Posterior cingulate gyrus (tissue), 11 donors: ENCODE measurements at places on chromosomes 16 and 17.

DNA sequence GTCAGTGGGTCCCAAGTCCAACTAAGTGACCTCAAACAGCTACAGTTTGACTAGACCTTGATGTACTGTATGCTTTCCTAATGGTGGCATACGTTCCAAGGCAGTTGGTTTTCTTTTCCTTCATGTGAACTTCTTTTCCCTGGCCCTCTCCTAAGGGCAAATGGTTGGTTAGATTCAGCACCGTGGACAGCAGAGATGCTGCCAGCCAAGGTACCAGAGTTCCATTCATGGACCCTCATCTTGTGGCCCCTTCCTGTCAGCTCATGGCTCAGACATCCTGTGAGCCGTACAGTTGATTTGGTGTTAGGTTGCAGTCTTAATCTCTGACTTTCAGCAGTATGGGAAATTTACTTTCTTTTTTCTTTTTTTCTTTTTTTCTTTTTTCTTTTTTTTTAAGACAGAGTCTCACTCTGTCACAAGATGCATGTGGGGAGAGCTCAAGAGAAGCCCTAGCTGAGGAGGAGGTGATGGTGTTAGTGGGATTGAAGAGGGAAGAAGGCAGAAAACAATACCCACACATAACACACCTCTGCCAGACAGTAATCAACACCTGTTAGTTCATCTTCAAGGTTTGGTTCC lies 122.4 kb downstream of the USP31 start:
- no peak for DNase-seq

GRCh38 chr16:66503612-66504011 lies 46.3 kb downstream of the TK2 start:
- DNase-seq, result no peak

GRCh38 chr16:87057211-87057881 lies 259.8 kb downstream of the C16orf95 start:
- DNase-seq, result no peak

DNA sequence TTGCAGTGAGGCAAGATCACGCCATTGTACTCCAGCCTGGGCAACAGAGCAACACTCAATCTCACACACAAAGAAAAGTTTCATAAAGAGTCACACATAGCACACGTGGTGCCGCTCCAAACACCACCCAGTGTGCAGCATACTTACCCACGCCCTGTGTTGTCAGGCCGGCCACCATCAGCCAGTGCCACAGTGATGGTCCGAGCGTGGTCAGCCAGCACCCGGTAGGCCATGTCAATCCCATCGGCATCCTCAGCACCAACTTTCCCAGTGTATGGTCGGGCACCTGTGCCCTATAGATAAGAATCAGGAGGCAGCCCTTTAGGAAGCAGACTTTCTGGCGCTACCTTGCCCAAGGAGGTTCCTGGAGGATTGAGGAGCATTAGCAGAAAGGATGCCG lies 17.7 kb upstream of the EXOSC6 start:
- no peak for DNase-seq

DNA sequence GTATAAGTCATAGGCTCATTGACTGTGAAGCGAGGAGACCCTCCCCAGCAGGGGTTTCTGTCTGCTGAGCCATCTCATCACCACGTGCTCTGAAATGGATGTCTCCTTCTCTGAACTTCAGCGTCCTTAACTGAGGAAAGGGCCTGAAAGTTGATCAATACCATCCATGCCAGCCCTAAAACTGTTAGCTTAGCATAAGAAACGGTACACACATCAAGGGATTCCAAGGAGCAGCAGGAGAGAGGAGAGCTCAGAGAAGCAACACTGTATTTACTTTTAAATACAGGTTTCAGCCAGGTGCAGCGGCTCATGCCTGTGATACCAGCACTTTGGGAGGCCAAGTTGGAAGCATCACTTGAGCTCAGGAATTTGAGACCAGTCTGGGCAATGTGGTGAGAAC lies 248.9 kb upstream of the TNRC6C start:
- no peak for DNase-seq

DNA sequence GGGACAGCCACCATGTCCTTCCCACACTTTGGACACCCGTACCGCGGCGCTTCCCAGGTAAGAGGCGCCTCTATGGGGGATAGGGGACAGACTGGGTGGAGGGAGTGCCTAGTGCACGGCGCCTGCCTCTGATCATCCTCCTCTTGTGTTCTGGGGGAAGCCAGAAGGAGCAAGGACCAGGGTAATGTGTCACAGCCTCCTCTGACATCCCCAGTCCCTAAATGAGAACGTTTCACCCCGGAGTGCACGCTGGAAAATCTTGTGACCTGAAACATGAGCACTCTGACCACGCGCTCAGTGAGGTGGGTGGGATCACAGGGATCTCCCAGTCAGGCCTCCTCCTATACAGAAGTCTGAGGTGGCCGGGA lies 1.1 kb downstream of the IRX6 start:
- no peak for DNase-seq

- DNase-seq, result no peak
These were observed 382.4 kb downstream of the SNX29 start for GRCh38 chr16:12358898-12359297.

DNA sequence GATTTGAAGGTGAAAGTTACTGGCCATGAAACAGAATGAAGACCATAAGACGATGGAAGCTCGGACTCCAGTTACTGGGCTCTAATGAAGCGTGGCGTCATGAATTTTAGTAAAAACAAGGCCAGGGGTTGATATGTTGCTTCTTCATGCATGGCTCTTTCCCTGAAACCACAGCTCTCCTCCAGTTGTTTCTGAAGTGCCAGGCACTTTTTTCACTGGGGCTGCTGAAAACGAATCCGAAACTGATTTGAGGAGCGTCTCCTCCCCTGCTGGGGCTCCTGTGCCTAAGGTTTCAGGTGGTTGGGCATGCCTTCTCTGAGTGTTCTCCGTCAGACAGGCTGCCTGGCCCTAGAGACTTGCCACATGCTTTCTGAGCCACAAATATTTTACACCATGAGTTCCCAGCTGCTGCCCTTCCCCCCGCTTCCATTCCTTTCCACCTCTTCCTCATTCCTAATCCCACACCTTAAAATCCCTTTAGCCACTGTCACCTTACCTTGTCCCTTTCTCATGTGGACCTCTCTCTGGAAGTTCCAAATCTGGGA lies 3.7 kb upstream of the MYL4 start:
- DNase-seq, result no peak

GRCh38 chr17:43030137-43030767 lies 5.2 kb downstream of the RND2 start:
- no peak for DNase-seq

DNA sequence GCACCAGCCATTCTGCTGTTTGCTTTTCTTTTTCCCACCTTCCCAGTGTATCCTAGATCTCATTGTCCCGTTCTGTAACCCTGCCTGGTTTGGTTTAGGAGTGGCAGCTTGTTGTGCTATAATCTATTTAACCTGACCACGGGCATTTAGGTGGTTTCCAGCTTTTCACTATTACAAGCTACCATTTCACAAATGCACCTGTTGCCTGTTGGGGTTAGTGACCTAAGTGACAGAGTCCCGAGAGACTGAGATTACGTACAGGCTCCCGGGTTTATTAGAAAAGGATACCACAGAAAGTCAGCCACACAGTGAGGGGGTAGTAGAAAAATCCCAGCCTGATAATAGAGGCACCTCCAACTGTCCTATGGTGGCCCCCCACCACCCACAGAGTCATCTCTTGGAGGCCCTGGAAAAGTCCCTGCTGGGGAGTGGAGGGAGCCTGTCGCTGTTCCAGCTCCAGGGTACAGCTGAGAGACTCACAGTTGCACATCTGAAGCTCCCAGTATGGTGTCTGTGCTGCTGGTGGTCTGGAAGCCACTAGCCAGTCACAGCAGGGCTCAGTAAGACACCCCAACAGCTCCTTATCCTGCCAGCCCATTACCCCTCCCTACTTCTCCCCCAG lies 21.2 kb downstream of the CLEC16A start:
- no peak for DNase-seq

DNA sequence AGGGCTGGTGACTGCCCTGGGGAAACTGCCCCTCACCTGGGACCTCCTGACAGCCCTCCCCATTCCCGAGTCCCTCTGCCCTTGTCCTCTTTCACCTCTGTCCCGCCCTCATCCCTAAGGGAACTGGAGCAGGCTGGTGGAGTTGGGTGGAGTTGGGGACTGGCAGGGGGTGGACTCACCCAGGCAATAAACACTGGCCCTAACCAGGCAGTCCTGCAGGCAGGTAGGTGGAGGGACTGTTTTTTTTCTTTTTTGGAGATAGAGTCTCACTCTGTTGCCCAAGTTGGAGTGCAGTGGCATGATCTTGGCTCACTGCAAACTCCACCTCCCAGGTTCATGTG lies 11.7 kb downstream of the GCGR start:
- DNase-seq, result no peak
